ENCODE measurements at places on chromosomes 5 and 9.

DNA sequence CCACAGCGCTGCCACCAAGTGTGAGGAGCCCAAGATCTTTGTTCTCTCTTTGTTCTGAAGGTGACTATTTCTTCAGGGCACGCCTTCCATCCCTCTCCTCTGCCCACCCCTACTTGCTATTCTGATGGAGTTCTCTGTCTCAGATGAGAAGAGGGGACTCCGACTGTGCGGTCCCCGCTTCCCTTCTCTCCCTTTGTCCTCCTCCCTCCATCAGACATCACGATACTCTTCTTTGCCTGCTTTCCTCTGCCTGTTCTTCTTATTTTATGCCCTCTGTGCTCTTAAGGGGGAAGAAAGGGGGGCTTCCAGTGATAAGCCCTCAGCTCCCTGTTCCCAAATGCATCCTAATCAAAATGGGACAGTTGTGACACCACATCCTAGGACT lies 307.8 kb downstream of the RAB3C start:
- no peak for DNase-seq

- DNase-seq: no peak
Measured at GRCh38 chr5:165642366-165642765, 2136.9 kb downstream of the MAT2B start.

GRCh38 chr5:111117136-111117535 lies 25.0 kb downstream of the WDR36 start:
- DNase-seq: no peak

- DNase-seq: no peak
Measured at GRCh38 chr5:17061973-17062470, 125.9 kb upstream of the MYO10 start.

DNA sequence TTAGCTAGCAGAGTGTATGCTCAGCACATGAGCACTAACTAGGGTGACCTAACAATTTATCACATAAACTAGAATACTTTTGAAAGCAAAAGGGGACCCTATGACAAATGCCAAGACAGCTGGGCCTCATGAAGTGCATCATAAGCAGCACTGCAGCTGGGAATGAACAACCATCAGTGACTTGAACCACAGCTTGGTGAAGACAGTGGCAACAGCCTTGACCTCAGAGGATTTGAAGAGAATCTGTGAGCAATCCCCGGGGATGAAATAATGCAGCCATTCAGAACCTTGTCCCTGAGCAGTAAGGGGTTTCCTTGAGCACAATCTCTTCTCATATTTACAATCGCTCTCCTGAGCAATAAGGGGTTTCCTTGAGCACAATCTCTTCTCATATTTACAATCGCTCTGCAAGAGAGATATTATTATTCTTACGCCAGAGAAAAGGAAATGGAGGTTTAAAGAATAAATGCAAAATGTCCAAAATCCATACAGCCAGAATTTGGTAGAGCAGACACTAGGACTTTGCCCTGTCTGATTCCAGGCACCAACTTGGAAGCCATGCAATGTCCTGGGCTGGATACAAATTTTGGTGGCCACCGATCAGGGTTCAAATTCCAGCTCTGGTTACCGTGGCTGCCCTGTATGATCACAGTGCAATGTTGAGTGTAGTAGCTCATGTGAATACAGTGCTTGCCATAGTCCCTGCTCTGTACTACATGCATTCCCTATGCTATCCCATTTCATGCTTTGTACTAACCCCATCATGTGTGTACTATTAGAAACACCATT lies 846 bp upstream of the NSG2 start:
- DNase-seq: no peak

DNA sequence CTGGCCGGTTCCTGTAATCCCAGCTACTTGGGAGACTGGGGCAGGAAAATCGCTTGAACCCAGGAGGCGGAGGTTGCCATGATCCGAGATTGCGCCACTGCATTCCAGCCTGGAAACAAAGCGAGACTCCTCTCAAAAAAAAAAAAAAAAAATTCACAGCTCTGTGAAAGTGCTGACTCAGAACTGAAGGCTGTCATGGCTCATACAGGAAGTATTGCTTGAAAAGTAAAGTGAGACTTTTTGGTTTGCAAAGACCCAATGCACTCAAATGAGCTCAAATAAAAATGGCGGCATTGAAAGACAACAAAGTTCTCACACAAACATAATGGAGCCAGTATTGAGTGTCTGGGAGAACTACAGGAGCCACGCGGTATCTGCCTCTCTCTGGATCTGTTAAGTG lies 202.1 kb downstream of the FBXL7 start:
- no peak for DNase-seq
